BE2C (cell line): ENCODE measurements at places on chromosomes 13 and 19.

- peak; percentile 36 for DNase-seq
These were observed 546 bp upstream of the ZNF546 start for GRCh38 chr19:39996218-39996810.

DNA sequence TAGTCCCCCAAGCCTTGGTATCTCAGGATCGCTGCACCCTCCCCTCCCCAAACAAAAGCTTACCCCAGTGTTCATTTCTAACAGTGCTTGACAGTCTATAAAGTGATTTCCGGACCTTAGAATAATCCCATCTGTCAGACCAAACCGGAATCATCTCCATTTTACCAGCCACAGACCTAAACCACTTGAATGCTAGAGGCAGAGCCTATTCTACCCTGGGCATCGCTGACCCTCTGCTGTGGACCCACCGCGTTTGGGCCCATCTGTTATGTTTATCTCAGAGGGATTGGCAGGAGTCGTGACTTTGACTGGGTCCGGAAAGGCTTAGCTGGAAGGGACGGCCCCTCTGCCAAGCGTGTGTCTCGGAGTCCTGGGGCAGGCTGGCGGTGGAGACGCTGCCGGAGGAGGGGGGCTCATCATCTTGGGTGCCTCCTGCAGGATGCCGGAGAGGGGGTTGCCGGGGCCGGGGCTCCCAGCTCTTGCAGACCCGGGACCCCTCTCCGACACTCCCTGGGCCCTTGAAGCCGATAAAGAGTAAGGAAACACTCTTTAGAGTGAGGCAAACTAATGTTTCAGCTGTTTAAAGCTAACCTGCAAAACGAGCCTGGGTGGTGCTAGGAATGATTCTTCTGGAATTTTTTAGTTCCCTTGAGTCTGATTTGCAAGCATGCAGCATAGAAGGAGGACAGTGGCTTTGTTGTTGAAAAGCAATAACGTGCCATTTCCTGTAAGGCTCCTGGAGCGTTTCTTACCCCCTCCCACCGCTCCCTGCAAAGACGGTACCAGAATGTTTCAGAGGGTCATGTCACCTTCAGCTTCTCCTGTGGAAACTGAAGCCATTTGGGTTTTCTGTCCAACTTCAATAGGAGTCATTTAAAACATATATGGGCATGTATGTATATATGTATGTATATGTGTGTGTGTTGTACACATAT, 1.3 kb downstream of the SLC25A42 start:
- DNase-seq: no peak

GRCh38 chr19:35509018-35509652, 4.3 kb downstream of the DMKN start:
- no peak for DNase-seq

- no peak for DNase-seq
These were observed 2.6 kb downstream of the MED26 start for GRCh38 chr19:16625163-16625958.

DNA sequence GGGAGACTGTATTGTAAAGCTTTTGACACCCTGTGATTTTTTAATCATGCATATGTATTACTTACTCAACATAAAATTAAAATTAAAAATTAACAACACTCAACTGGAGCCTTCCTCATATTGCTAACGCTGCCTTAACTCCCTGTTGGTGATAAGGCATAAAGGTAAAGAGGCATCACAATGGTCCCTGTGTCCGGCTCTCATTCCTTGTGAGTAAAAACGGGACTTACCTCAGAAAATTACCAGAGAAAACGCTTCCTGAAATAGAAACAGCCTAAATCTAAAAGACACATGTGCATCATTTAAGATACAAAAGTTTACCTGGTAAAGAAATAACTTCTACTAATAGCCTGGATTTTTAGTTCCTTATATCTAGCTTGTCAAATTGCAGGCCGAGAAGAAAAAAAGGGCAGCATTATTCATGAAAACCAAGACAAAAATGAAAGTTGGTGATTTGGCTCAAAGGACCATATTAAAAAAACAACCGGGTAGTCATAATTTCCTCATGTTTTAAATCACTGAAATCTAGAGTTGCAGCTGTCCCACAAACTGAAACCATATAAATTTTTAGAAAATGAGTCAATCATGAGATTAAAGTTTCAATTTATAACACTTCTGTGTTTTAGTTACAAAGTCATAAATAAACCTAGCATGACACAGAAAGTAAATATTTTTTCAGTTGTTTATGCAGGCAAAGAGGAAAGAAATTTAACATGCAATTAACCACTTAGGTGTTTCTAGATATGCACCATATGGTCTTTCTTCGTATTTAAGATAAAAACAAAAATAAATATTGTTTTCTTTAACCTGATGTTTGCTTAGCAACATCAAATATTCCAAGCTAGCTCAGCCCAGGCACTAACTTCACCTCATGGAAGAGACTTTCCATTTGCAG, 94.7 kb downstream of the MIPEP start:
- no peak for DNase-seq

DNA sequence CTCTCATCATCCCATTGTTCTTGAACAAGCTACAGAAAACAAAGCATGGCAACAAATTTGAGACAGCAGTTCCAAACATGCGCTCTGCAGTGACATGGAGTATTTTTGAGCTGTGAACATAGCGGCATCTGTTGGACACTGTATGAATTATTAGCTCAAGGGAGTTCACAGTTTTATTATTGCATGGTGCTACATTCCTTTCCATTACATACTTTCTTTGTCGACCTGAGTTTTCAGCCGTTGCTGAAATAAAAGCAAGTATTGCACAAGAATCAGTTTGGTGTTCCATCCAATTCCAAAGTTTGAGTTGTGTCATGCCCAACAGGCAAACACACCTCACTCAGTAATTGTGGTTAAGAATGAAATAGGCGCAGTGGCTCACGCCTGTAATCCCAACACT, 30.1 kb upstream of the METTL21C start:
- DNase-seq: no peak

DNA sequence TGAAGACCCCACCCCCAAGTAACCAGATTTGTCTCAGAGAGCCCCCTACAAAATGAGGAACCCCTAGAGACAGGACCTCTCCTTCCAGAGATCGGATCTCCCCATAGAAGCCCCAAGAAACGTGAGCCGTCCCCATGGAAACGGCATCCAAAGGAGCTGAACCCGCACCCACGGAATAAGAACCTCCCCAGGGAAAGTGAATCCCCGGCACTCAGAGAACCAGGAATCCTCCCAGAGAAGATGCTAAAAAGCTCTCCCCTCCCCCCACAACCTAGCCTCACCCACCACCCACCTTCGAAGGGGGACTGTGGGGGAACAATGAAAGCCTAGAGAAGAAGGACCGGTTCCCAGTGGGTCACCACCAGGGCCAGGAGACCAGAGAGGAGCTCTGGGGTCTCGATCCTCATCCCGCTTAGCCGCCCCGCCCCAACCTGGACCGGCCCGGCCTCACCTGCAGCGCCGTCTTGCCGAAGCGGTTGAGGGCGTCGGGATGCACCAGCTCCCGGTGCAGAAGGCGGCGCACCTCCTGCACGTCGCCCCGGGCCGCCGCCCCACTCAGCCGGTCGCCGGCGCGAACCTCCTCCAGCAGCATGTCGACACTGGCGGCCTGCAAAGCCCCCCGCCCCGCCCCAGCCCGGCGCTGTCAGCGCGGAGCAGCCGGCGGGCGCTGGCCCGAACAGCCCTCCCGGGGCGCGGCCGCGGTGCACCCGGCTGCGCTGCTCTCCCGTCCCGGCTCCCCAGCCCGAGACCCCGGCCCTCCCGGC, 535 bp downstream of the CDKN2D start:
- DNase-seq: no peak

- DNase-seq: no peak
These were observed 331.3 kb downstream of the NDFIP2 start for GRCh38 chr13:79812070-79812850.

DNA sequence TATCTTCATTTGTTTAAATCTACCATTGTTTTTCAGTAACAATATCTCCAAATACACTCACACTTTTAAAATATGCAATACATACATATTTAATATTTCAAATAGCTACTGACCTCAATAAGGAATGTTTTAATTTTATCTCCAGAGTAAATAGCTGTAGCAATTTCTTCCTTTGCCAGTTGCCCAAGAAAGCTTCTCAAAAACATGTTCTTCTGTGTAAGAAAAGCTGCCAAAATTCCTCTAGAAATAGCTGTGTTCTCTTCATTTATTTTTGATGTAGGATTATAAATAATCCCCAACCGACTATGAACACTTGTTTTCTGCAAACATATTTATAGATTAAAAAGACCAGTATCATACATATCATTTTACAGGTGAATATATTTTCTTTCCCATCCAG, 150.5 kb downstream of the UGGT2 start:
- DNase-seq: no peak
